LHCN-M2 (cell line): ENCODE measurements at places on chromosomes 4 and X.
A peak's percentile ranks its signal among the peaks of the same experiment; 100 is the strongest.

DNA sequence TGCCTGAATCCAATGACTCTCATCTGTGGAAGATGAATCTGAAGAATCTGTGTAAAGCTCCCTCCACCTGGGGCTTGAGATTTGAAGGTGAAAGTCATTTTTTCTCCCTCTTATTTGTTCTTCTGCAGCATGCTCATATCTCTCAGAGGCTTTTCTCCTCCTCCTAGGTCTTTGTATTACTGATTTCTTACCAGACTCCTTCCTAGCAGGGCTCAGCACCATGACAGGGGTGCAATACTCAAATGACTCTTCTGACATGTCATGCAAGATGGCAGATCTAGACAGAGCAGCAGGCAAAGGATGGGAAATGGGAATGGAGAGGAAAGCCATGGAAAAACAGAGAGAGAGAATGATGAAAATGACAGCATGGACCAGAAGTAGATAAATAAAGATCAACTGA, 118.3 kb downstream of the TMA16 start:
- DNase-seq, result no peak

- DNase-seq, result no peak
These were observed 99.4 kb upstream of the MAB21L2 start for GRCh38 chr4:150482581-150482980.

DNA sequence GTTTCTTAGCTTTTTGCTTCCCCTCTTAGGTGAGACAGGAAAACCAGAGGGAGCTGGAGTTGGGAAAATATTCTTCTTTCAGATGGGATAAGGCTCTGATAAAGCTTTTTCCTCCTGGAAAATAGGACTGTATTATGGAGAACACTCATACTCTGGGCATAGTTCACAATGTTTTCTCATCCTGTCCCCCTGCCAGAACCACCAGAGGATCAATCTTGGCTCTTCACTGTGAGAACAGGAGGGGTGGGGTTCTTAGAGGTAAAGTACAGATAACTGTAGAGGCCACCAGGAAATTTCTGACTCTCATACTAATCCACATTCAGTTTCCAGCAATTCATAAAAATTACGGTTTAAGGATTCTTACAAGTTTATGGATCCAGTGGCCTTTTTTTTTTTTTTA, 661.8 kb upstream of the MAGEB2 start:
- DNase-seq, result no peak

DNA sequence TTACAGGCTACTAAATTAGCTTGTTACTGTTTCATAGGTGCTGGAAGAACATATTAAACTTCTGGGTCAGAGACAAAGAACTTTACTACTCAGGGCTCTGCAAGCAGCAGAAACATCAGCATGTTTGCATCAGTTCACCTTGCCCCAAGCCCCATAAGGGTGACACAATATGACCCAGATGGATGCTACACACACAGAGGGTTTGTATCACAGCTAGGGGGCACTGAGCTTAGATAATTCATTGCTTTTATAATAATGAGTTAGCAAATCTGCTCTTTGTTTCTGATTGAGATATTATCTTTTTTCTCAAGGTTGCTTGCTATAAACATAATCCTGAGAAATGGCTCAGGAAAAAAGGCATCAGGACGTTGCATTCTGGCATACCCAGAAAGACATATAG, 4.8 kb upstream of the SYNPO2 start:
- no peak for DNase-seq

- DNase-seq, result no peak
These were observed 26.3 kb downstream of the CXCL1 start for GRCh38 chr4:73895201-73896175.

DNA sequence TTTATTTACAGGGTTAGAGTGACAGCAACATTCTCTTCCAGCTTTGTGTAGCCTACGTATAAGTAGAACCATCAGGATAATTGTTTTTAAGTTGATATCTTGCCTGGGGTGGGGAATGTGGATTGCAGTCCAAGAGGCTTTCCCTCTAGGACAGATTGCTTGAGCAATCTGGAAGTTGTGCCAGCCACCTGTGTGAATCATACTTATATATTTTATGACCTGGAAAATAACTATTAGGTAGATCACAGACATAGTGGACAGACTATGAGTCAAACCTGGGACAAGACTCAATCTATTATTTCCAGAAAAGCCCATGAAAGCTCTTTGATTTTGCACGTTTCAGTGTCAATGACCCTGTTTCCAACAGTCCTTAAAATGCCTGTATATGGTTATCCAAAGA, 98.9 kb downstream of the TLL1 start:
- DNase-seq, result no peak

DNA sequence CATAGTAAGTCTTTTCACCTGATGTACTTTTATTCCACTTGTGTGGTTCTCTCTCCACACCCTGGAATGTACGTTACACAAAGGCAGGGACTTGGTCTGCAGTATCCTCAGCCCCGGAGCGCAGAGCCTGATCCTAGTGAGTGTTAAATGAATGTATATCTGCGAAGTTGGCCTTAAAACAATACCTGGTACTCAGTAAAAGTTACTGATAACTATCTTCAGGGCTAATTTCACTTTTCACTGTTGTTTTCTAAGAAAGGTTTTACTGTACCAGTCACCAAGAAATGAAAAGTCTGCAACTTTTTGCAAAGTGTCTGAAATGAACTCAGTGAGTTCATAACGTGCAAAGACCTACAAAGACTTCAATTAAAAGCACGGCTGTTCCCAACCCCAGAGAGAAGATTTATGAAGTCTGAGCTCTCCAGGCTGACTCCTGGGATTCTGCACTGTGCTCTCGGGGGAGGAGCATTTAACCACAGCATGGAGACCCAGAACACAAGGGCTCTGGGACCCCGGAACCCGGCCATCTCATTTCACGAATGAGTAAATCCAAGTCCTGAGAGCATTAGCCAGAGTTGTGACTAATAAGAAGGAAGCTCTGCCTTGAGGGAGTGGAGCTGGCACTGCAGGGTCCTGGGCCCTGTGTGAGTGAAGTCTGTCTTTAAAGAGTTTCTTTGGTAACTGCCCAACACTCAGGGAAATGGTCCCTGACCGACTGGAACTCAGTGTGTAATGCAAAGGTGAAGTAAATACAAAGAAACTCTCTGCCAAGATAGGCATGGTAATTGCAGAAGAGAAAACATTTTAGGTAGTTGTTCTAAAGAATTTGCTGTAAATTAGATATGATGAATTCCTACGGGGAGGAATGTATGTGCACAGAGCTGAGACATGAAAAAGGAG, 165.8 kb downstream of the NSUN7 start:
- DNase-seq, result peak; percentile 46

DNA sequence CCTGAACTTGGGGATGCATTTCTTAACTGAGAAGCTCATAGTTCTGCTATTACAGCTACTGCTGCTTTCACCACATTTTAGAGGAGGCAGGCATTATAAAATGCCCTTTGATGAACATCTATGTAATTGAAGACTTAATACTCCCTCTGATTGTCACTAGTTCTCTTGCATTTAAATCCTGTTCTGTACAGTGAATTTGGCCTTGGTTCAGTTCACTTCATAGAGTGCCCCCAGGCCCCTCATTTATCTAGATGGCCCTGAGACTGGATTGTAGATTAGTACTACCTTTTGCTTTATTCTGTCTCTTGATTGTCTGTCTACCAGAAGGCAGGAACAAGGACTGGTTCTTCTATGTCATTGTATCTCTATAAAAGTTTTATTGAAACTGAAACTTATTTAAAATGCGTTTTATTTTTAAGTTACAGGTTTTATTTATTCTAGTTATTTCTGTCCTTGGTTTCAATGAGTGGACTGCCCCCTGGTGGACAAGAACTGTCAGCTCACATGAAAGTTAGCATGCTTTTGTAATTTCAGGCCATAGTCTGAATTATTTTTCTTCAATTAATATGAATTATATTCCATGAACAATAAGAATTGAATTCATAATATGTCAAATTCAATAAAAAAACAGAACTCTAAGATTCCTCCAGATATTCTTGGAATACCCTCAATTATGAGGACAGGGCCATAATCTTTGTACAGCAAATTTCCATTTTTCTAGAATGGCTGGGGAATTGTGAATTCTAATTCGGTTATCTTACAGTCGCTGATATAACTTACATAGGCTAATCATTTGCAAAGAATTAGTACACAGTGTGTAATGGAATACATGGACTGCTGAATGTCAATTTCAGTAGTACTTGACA, 47.2 kb upstream of the TMEM33 start:
- DNase-seq, result peak; percentile 37

DNA sequence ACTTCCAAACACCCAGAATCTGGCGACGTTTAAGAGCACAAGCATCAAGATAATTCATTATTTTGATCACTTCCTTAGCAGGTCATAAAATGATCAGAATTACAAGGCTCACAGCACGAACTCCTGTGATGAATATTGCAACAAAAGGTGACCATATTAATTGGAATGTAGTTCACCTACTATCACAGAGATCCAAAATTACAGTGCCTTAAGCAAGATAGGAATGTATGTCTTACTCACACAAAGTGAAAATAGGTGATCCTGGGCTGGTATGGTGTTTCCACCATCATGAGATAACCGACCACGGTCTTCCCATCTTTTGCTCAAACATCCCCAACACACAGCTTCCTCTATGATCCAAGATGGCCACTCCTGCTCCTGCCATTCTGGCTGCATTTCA, 131.2 kb downstream of the SCFD2 start:
- no peak for DNase-seq

GRCh38 chr4:152696764-152697261, 17.0 kb upstream of the TMEM154 start:
- DNase-seq, result peak; percentile 81

DNA sequence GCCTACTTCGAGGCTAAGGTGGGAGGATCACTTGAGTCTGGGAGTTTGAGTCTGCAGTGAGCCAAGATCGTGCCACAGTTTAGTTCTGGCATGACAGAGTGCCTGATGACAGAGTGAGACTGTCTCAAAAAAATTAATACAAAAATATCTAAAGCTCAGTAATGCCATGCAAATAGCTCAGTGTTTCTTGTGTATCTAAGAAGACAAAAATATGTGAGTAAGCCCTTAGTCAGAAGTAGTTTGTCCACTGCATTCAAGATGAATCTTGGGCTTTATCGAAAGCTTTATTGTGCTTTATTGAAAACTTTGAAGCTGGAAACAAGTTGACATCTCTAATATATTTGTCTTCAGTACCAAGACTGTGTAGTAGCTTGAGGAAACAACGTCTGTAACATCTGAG, 115.9 kb downstream of the GPAT3 start:
- DNase-seq, result no peak

DNA sequence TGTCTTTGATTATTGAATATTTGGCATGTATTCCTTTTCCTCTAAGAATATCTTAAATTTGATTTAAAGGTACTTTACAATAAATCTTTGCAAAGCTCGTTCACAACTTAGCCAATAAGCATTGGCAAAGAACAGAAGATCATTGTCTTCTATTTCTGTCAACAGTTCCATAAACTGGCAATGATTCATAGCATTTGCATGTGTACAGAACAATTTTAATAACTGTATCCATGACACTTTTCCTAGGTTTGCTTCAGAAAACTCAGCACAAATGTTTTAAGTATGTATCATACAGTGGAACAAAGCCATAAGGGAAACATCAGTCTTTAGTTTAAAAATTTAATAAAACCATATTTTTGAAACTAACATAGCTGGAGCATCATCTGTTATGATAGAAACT, 462.7 kb upstream of the RPS6KA3 start:
- DNase-seq, result peak; percentile 79

DNA sequence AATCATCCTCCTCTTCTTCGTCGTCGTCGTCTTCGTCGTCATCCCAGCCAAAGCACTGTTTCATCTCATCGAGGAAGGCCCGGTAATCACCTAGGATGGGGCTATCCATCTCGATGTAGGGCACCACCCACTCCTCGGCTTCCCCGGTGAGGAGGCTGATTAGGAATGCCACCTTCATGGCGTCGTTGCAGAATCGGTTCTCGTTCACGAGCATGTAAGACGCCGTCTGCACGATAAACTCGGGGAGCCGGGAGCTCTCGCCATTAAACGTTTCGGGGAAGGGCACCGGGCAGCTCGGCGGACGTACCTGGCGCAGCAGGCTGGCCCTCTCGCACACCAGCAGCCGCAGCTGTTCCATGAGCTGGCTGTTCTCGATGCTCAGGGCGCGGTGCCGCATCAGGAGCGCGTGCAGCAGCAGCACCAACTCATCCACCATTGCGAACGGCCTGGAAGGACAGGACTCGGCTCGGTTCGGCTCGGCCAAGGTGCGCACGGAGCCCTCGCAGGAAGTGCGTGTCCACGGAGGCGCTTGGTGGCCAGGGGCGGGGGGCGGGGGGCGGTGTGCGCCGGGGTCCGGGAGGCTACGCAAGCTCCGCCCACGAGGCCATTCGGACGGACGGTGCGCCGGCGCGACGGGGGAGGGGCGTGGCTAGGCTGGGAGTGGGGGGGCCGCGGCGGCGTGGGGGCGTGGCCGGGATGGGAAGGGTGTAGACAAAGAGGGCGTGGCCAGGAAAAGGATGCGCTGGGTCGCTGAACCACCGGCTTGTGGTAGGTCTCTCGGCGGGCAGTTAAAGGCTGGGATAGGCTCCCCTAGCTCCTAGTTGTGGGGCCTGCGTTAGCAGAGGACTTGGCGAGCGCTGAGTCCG, at the start of gene LDOC1:
TSS of gene LDOC1 (minus strand) at position 544 of the 866 bp plus-strand sequence. CDS start at position 436, 108 bp downstream.
- peak; percentile 74 for DNase-seq

- DNase-seq, result no peak
These were observed 47.0 kb downstream of the MOSPD2 start for GRCh38 chrX:14920196-14920595.

DNA sequence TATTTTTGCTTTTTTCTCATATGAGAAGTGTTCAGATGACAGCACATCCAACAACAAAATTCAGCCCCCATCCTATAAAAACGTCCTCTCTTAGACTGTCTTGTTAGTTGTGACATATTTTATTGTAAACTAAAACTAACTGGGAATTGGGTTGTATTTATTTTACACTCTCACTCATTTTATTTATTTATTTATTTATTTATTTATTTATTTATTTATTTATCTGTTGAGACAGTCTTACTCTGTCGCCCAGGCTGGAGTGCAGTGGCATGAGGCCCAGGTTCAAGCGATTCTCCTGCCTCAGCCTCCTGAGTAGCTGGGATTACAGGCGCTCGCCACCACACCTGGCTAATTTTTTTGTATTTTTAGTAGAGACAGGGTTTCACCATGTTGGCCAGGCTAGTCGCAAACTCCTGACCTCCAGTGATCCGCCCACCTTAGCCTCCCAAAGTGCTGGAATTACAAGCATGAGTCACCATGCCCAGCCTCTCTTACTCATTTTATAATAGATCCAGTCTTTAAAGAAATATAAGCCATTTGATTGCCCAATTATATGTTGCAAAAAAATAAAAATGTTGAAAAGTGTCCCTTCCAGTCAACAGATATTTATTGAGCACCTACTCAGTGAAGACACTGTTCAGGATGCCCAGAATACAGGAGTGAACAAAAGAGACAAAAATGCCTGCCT, 44.6 kb downstream of the PALLD start:
- DNase-seq, result peak; percentile 83
